ENCODE measurements at places on chromosomes 5 and 9.
A peak's percentile ranks its signal among the peaks of the same experiment; 100 is the strongest.

DNA sequence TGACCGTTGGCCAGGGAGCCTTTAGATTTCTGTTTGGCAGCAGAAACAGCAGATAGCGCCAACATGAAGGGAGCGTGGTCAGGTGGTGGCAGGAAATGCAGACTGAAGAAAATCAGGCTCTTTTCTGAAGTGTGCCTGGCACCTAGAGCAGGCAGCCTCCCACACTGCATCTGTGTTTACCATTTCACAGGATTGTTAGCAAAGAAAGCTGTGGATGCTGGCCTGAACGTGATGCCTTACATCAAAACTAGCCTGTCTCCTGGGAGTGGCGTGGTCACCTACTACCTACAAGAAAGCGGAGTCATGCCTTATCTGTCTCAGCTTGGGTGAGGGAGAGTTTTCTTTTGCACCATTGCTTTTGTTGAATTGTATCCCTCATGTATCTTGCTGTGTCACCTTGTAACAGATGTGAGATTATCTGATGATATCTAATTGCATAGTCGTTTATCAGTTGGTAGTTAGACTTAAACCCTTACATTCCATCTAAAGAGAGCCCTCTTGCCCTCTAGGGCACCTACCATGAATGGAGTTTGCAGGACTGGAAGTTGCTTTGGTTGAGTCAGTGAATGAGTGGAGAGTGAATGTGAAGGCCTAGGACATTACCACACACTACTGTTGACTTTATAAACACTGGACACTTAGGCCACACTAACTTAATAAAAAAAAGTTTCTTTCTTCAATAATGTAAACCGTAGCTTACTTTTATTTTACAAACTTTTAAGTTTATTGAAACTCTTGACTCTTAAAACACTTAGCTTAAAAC lies 42.8 kb downstream of the ACO1 start:
- peak; percentile 7 for DNase-seq

DNA sequence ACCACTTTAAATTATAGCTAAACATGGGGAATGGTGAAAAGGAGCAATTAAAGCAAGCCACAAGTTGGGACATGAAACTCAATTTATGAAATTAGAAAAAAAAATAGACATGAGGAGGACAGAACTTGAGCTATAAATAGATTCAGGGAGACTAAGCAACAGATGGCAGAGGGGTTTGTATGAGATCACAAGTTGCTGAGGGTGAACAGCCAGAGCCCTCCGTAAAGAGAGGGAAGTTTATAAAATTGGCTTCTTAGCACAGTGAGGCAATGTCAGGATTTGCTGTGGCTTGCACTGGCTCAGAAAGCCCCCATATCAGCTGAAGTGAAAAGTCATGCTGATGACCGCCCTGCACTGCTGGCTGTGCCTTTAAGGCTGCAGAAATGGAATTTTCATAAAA lies 443.4 kb upstream of the CD180 start:
- DNase-seq = no peak

- DNase-seq = no peak
Measured at GRCh38 chr9:131660466-131661405, 79.1 kb downstream of the RAPGEF1 start.

GRCh38 chr5:32630867-32631491 lies 45.6 kb downstream of the SUB1 start:
- no peak for DNase-seq

- no peak for DNase-seq
Measured at GRCh38 chr5:54570916-54571315, 53.4 kb downstream of the SNX18 start.

DNA sequence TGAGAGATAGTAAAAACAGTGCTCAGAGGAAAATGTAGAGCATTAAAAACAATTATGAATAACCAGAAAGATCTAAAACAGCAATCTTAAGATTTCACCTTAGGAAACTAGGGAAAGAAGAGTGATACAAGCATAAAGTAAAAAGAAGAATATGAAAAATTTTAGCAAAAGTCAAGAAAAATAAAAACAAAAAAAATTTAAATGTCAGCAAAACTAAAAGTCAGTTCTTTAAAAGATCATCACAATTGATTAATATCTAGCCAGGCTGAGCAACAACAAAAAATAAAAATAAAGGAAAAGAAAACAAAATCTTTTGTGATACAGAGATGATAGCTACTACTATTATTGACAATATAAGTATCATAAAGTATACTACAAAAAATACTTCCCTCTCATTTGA lies 1088.1 kb upstream of the EDIL3 start:
- no peak for DNase-seq
